ENCODE measurements at places on chromosomes 16 and 17.

GRCh38 chr16:10652730-10653590 is 41.8 kb downstream of the TEKT5 start:
- no peak for DNase-seq

GRCh38 chr17:74117087-74117698 is 86.3 kb upstream of the RPL38 start:
- no peak for DNase-seq

GRCh38 chr17:30947796-30948195 is 23.0 kb upstream of the RNF135 start:
- no peak for DNase-seq

DNA sequence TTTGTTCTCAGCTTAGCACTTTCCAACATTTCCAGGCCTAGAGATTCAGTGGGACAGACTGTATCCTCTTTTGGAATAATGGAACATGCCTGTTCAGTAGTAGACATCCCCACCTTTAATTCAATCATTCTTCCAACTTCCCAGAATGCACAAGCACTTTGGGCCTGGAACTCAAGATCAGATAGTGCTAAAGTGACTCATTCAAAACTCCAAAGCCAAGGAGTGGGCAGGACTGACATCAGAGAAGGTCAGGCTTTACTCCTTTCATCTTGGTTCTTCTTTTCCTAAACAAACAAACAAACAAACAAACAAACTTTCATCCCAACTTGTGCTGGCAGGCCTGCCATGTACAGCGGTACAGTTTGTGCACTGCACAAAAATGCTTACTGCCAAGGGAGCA is 172.0 kb downstream of the AXIN2 start:
- DNase-seq: no peak

GRCh38 chr17:74455821-74456220 is 10.6 kb upstream of the CD300A start:
- no peak for DNase-seq

- no peak for DNase-seq
These were observed 11.7 kb downstream of the TMEM100 start for GRCh38 chr17:55710829-55711496.

GRCh38 chr17:8631554-8631877 is 991 bp upstream of the MYH10 start:
- no peak for DNase-seq

- DNase-seq: no peak
These were observed 1.0 kb upstream of the MYO18A start for GRCh38 chr17:29181226-29181625.

DNA sequence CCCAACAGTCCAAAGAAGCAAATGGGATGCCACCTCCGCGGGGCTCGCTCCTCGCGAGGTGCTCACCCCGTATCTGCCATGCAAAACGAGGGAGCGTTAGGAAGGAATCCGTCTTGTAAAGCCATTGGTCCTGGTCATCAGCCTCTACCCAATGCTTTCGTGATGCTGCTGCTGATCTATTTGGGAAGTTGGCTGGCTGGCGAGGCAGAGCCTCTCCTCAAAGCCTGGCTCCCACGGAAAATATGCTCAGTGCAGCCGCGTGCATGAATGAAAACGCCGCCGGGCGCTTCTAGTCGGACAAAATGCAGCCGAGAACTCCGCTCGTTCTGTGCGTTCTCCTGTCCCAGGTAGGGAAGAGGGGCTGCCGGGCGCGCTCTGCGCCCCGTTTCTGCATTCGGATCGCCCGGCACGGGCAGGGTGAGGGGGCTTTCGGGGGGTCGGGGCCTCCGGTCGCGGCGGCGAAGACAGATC is at the start of gene CDH13:
Gene CDH13 (plus strand): TSS at position 179 of the 471 bp plus-strand sequence.
- DNase-seq: no peak

GRCh38 chr17:50113624-50114320 is 16.2 kb downstream of the SAMD14 start:
- DNase-seq: no peak

GRCh38 chr16:21162661-21163151 is 4.2 kb downstream of the LDAF1 start:
- DNase-seq: no peak

GRCh38 chr17:31467502-31468256 is 76.2 kb downstream of the RAB11FIP4 start:
- DNase-seq: no peak

DNA sequence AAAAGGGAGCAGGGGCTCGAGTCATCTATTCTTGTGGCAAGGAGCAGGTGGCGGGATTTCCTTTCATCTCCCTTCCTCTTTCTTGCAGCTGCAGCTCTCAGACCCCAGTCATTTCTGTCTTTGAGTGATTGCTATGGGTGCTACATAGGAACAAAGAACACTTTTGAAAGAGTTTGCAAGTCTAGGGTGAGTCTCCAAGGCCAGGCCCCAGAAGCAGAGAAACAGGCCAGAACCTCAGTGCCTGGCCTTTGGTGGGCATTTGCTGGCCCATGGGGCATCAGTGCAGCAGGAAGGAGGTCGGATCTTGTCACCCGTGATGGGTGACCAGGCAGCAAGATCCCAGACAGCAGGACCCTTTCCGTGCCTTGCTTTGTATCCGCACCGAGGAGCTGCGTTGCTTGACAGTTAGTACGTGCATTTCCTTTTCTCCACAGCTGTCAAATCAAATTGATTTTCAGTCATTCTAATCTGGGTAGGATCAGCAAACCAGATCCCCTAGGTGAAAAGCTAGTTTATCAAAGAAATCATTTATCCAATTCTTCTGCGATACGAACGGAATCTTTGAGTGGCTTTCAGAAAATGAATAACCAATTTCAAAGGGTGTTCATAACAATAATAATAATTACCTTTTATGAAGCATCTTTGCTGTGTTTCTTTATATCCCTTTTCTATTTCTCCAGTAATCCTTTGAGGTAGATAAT is 244.6 kb upstream of the MAF start:
- no peak for DNase-seq

GRCh38 chr17:63496663-63497400 is 20.0 kb downstream of the ACE start:
- DNase-seq: no peak

GRCh38 chr17:72715906-72716572 is 376.4 kb downstream of the SLC39A11 start:
- DNase-seq: no peak

DNA sequence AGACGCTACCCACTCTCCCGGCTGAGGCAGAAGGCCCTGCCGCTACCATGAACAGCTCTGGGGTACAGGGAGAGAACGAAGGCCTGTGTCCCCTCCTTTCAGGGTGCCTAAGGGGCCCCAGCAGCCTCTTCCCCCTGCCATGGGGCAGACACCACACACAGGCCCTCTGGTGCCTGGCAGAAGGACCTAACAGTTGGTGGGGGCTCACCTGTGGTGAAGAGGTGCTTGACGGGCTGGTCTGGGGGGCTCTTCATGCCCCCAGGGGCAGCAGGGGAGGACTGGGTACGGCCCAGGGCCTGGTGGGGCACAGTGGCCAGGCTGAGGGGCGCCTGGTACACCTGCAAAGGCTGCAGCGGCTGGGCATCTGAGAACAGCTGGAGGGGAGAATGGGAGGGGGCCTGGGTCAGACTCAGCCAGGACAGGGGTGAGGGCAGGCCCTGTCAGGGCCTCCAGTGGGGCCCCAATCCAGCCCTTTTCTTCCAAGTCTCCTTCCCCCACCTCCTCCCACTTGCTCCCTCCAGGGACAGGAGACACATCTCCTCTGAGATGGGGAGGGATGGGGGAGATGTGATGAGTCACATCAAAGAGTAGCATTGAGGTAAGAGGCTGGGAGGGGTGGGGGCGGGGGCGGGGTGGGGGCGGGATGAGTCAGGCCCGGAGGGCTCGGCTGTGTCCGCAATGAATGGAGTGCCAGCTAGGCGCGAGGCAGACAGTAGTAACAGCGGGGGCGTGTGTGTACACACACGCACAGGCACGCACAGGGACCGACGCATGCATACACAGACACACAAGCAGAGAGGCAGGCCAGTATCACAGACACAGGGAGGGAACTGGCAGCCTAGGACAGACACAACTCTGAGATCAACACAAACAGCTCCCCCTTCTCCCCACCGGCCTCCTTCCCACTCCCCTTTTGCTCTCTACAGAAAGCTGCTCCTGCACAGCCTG is 16.1 kb downstream of the G6PC3 start:
- DNase-seq: peak; percentile 37

DNA sequence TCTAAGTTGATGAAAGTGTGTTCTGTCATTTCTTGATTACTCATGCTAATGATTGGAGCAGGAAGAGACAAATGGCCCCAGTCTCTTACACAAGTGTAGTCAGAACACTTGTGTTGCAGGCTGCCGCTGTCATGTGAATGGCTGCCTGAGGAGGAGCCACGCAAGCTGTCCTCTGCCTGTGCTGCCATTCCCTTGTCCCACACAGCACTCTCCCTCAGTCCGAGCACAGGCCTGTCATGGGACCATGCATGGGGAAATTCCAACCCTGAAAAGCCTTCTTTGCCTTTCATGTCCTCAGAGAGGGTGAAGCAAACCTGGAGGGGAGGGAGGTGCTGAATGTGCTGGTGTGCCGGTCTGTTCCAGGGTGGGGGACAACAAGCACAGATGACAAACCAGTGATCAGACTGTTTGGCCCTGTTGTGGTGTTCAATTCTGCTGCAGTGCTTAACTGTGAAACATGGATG is 109.4 kb downstream of the MRTFB start:
- DNase-seq: no peak

DNA sequence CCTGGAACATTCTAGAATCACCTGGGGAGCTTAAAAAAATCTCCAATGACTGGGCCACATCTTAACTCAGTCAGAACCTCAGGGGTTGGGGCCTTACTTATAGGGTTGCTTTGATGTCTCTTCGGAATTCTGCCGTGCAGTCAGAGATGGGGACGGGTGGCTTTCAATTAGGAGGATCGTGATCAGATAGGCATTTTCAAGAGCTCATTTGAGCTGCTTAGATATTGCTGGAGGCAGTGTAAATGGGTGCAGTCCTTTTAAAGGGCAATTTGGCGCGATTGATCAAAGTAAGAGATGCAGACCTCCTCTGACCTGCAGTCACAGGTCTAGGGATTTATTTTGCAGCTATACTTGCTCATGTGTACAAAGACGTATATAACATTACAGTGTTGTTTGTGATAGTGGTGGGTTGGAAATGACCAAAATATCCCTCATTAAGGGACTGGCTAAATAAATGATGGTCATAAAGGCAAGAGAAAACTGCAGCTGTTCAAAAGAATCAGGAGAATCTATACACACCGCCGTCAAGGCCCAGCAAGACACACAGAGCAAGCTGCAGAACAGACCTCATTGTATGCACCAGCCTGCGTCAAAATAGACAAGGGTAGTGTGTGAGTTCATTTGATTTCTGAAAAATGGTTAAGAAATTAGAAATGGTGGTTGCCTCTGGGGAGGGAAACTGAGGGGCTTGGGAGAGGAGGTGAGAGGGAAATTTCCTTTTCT is 6.3 kb upstream of the KCNG4 start:
- DNase-seq: no peak

- no peak for DNase-seq
These were observed 36.8 kb downstream of the HS3ST3B1 start for GRCh38 chr17:14337596-14338079.

Data from stimulated activated CD4-positive, alpha-beta T cell treated with anti-CD3 and anti-CD28 coated beads, Interleukin-1b, Interleukin-23, amount 100 ng/mL, for 1 hour (primary cell).